ENCODE measurements at places on chromosomes 5 and 9.
A peak's percentile ranks its signal among the peaks of the same experiment; 100 is the strongest.

GRCh38 chr5:115601701-115602590 lies at the start of gene TICAM2:
Gene TICAM2, minus strand, starts transcription at chr5:115602479. Its CDS starts 21,223 bp downstream, at chr5:115581256.
- no peak for DNase-seq

- DNase-seq = no peak
Measured at GRCh38 chr5:83492331-83492730, 20.8 kb downstream of the VCAN start.

DNA sequence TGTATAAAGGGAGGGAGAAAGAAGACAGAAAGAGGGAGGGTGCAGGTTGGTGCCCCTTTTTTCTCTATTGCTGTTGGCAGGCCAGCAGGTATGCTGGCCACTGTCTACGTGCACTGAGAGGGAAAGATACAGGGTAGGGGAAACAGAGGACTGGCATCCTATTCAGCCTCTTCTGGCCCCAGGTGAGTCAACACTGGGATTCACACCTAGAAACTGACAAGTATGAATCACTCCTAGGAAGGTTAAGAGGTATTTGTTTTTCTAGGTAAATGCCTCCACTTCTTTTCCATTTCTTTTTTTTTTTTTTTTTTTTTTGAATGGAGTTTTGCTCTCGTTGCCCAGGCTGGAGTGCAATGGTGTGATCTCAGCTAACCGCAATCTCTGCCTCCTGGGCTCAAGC lies 2.8 kb upstream of the UBAP1 start:
- no peak for DNase-seq

DNA sequence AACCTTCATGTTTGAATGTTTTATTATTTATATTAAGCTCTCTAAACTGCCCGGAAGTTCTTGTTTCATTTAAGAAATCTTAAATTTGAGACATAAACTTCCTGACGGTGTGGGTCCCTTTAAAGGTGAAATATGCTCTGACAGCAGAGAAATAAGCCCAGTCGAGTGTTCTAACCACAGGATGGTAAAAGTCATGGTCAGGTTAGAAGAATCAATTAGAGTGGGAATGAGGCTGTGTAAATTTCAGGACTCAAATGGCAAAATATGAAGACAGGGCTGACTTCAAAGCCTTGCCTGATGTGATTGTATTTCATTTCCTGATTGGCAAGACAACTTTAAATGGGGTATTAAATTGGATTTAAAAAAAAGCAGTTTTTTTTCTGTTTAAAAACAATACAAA lies 432.9 kb upstream of the BRINP1 start:
- no peak for DNase-seq

GRCh38 chr5:88502179-88503040 lies 233.8 kb upstream of the TMEM161B start:
- DNase-seq = no peak

DNA sequence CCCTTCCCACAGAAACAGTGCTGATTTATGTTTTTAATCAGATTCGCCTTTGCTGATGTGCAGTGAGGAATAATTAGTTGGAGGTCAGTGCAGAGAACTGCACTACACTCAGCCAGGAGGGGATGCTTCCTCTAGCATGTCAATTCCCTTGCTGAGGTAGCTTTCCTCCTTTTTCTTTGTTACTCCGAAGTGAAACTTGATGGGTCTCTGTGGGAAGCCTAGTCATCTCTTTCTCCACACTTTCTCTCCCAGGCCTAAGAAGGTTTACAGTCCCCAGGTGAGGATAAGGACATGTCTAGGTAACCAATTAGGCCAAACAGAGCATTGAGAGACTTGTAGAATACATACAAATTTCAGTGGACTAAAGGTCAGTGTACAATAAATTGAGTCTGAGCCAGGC lies 461.8 kb downstream of the KIF4B start:
- DNase-seq = no peak

GRCh38 chr9:76744336-76744735 lies 19.9 kb upstream of the PCA3 start:
- no peak for DNase-seq

GRCh38 chr5:60809891-60810425 lies 34.1 kb downstream of the ELOVL7 start:
- DNase-seq = no peak

DNA sequence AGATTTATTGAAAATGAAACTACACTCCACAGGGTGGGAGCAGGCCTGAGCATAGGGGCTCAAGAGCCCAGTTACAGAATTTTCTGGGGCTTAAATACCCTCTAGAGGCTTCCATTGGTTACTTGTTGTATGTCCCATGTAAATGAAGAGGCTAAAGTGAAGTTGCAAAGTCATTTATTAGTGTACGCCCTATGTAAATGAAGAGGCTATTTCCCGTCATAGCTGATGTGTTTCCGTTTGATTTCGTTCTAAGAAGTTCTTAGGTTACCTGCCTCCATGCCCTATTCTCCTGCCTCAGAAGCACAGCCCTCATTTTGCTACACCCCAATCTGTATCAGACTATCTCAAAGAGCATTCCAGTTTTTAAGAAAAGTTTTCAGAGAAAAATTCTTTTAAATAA lies 107.0 kb upstream of the SLC12A2 start:
- DNase-seq = no peak

- DNase-seq = peak; percentile 2
Measured at GRCh38 chr9:935348-935965, 41.0 kb upstream of the DMRT3 start.

DNA sequence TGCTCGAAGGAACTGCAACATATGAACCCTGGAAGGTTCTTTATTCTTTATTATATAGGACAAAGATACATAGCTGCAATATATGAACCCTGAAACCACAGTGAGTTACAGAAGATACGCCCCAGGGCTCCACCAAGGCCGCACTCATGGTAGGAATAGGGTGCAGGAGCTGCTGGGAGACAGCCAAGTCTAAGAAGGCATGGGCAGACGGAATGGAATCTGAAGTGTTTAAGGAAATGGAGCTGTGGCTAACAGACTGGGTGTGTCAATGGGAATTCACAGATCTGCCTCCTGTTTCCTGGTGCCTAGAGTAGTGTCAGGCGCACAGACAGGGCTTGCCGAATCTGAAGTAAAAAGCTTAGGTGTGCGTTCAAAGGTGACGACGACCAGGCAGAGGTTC lies 286.4 kb downstream of the DENND1A start:
- DNase-seq = no peak

DNA sequence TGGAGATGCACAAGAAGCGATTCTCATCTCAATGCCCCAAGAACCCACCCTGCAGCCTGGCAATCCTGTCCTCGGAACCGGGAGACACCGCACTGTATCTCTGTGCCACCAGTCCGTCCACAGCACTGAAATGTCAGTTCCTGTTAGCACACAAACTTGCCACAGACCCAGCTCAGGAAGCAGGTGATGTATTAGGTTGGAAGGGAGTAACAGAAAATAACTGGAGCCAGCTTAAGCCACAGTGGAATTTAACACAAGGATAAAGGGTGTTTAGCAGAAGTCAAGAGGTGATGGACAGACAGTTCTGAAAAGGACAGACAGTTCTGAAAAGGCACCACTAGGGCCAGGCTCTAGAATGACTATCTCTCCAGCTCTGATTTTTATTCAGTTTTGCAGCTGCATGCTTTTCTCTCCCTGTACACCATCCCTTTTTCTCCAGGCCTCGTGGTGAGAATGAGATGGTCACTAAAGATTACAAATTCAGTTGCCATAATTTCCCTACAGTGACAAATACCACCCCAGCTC lies 114.4 kb downstream of the ANKRD18B start:
- DNase-seq = no peak

- no peak for DNase-seq
Measured at GRCh38 chr5:141879941-141880738, 1.9 kb upstream of the PCDH1 start.

- DNase-seq = no peak
Measured at GRCh38 chr9:123059472-123060220, 26.2 kb downstream of the GPR21 start.

DNA sequence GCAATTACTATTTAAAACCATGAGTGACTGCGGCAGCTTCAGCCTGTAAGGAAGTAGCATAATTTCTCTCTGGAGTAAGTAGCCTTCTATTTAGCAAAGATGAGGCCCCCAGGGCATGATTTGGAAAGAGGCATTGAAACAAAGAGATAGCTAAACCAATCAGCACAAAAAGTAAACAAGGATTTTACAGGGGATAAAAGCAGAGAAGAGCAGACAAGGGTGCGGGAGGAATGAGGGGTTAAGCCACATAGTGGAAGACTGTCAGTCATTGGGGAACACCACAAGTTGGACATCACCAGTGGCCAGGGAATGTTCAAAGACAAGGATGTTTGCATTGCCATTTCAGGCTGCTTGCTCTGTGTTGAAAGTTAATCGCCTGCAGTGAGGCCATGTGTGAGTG lies 24.0 kb upstream of the C5orf63 start:
- DNase-seq = no peak

DNA sequence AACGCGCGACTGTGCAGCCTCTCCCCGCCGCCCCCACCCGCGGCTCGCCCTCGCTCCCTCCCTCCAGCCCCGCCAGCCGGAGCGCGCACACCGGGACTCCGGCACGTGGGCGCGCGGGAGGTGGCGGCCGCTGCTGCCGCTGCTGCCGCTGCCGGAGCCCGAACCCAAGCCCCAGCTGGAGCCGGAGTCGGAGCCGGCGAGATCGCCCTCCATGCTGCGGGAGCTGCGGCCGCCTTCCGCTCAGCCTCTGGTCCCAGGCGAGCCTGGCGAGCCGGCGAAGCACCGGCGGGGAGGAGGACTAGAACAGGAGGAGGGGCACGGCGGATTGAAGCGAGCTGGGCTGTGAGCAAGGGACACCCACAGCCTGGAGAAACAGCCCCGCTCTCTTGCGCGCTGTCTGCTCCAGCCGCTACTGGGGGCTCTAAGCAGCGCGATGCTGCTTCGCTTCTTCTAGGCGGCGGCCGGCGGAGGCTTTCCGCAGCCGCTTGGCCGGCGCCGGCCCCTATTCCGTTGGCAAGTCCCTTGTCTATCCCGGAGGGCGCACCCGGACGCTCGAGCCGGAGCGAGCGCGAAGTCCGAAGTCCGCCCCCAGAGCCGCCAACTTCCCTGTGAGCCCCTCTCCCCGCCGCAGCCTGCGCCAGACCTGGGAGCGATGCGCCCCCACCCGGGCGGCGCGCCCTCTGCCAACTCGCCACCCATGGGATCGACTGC lies 598.7 kb upstream of the SGCD start:
- peak; percentile 29 for DNase-seq

DNA sequence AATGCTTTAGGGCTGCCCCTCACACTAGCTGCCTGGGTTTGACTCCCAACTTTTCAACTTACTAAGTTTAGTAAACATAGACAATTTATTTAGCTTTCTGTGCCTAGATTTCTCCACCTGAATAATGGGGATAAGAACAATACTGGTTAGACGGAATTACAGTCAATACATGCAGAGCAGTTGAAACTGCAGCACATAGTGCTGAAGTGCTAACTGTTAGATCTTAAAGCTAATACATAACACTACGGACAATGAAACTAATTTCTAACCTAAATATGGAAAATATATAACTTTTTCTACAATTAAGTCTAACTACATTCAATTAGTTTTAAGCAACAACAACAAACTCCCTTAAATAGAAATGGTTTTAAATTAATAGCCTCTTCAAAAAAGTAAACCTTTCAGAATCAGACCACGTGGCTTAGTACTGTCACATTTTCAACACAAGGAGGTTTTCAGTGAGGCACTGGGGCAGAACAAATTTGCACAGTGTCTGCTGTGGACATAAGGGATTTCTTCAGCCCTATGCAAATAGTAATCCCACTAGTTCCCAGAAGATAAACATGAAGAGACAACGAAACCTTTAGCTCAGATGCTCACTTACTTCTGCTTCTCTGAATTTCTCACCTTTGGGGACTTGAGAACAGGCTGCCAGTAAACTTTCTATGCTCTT lies 293.4 kb downstream of the EDIL3 start:
- DNase-seq = no peak

DNA sequence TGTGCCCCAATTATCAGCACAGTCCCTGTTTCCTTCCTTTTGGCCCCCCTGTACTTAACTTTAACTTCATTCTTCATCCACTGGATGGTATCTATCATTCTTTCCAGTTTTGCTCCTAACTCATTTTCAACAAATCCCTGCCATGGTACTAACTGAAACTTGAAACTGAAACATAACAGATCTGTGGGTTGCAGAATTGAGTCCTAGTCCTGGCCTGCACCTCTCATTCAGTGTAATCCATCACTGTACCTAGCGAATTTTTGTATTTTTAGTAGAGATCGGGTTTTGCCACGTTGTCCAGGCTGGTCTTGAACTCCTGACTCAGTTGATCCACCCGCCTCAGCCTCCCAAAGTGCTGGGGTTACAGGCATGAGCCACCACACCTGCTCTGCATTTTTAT lies 15.3 kb upstream of the PIK3R1 start:
- DNase-seq = no peak

DNA sequence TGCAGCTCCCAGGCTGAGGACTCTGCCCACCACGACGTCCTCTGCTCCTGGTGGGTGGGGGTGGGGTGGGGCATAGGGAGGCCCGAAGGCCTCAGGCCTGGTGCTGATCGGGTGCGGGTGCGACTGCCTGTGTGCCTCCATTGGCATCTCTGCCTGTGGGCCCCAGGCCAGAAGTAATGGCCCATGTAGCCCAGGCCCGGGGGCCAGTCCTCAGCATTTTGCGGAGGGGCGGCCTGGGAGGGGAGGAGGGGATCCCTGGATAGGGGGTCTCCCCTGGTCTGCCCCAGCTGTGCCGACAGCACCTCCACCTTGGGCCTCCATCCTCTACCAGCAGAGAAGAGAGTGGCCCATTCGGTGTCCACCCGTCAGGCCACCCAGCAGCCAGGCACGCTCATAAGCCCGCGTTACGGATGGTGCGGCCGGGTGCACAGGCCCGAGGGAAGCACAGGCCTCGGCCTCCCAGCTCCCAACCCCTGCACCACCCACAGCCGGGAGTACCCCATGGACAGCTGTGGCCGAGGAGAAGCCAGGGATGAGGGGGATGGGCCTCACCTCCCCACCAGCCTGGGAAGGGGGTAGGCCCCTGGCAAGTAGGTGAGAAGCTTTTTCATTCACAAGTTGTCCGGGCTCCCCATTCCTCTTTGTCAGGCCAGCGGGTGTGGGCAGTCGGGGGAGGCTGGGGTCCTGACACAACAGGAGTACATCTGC lies 1.8 kb upstream of the NOTCH1 start:
- DNase-seq = no peak

DNA sequence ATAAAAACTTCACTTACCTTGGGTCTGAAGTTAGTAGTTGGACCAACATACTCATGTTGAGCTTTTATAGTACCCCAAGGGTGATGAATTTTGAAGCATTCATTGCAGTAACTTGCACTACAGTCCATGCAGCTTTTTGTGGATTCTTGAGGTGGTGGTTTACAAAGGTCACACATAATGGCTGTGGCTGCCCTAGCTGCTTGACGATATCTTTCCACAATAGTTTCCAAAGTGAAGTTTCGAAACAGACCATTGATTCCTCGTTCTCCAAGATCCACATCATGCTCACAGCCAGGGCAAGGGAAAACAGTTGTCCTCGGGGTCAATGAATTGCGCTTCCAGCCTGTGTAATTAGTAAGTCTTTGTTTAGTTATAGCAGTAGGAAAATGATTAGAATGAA lies 22.7 kb downstream of the TRIM36 start:
- no peak for DNase-seq

GRCh38 chr9:122954253-122954691 lies 13.5 kb downstream of the RABGAP1 start:
- no peak for DNase-seq

- DNase-seq = no peak
Measured at GRCh38 chr9:84751921-84752320, 82.4 kb downstream of the NTRK2 start.

GRCh38 chr9:98010445-98010844 lies 27.3 kb downstream of the ANP32B start:
- DNase-seq = no peak

GRCh38 chr9:68515326-68516017 lies 25.2 kb downstream of the TMEM252 start:
- peak; percentile 32 for DNase-seq

Data from AG09309 (cell line).